ENCODE measurements at places on chromosomes 1 and 21.

DNA sequence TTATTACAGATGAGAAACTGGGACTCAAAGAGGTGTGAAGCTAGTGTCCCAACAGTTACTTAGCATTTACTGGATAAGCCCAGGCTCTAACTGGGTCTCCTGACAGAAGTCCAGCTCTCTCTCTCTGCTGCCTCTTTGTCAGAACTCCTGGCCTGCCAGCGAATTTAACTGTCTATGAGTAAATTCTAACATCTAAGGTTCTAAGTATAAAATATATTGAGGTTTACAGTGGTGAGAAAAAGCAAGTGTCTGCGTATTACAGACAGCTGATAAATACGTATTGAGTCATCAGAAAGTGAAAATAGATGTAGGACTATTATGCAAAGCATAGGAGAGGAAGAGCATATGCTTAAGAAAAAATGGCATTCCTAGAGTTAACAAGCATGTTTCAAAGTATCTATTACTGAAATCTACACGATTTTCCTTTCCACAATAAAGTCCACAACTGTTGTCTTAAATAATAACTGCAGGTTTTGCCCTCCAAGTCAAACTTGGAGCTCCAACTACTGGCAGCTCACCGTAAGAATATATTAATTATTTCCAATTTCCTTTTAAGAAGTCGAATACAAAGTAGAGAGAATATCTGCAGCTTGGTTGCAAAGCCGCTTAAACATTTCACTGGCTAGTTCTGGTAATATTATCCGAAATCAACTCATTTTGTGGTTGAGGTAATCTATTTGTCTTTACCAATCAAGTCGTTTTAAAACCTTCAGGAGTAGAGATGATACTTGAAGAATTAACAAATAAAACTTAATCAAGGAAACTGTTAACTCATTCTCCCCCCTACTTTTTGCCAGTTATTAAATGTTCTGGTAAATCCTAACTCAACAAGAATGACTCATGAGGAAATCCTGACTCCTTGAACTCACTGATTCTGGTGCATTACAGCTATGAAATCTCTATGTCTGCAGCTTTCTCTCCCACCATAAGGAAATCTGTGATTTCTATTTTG lies 1.4 kb upstream of the RGS2 start:
- DNase-seq, result peak; percentile 4

GRCh38 chr1:180936110-180937011 lies 23.7 kb downstream of the KIAA1614 start:
- no peak for DNase-seq

GRCh38 chr1:11045428-11046269 lies 1.4 kb downstream of the MASP2 start:
- DNase-seq, result no peak

- DNase-seq, result no peak
Measured at GRCh38 chr1:240294566-240294965, 202.9 kb downstream of the FMN2 start.

GRCh38 chr1:246308533-246309075 lies 198.5 kb downstream of the SMYD3 start:
- no peak for DNase-seq

GRCh38 chr21:29887313-29888009 lies 52.3 kb downstream of the GRIK1 start:
- no peak for DNase-seq

DNA sequence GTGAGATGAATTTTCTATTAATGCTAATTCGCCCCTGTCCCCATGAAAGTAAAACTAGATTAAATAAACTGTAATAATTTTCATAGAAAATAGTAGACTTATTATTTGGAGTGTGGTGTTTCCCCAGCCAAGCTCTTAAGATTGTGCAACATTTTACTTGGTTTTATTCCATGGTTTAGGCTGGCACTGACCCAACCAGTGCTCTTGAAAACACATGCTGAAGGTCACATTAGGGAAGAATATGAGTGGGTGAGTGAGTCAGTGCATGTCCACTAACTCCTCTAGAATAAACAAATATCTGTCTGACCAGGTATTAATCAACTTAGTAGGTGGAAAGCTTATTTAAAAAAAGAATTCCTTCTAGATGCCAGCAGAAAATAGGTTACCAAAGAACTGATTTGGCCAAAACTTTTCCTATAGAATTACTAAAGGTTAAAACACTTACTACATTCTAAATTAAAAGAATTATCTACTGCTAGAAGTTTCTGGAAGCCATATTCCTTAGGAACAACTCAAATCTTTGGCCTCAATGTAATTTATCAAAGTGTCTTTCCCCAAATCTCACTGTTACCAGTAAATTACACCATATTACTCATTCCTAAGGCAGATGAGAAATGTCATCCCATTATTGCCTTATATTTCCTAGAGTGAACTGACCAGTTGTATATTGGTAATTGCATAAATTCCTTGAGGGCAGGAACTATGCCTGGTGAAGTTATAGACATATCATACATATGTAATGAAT lies 89.7 kb upstream of the RGS1 start:
- DNase-seq, result no peak

DNA sequence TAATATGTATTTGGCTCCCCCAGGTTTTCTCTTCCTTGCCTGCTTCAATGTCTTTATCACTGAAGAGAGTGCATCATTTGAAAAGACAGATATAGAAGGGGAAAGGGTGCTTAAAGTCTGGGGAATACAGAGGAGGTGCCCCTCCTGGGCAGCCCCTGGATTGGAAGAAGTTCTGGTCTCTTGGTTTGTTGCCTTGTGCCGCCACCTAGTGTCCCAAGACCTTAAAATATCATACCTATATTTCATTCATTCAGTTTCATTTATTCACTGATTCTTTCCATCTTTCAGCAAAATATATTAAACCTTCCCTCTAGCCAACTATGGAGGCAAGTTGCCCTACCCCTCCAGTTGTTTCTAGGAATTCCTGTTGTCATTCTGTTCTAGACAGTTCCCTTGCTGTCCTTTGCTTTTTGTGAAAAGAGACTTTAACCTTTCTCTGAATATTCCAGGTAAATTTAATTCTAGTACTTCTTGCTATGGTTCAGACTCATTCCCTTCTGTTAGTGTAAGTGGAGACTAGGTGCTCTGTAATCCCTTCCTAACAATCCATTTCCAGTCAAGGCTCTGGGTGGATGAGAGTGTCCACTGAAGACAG lies 56.1 kb downstream of the MEF2D start:
- DNase-seq, result no peak

DNA sequence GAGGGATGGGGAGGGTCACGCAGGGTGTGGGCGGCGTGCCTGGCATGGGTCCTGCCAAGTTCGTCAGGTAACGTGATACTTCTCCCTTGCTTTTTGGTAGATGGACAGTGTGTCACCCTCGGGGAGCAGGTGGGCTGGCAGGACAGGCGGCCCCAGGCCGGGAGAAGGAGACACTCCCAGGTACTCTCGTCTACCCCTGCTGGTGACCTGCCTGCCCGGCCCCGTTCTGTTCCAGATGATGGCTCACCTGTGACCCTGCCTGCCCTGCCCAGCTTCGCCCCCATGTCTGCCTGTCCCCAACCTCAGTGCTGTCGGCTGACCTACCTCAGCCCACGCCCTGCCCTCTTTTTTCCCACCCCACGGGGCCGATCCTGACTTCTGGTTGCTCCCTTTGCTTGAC lies 144.7 kb downstream of the PCBP3 start:
- no peak for DNase-seq

DNA sequence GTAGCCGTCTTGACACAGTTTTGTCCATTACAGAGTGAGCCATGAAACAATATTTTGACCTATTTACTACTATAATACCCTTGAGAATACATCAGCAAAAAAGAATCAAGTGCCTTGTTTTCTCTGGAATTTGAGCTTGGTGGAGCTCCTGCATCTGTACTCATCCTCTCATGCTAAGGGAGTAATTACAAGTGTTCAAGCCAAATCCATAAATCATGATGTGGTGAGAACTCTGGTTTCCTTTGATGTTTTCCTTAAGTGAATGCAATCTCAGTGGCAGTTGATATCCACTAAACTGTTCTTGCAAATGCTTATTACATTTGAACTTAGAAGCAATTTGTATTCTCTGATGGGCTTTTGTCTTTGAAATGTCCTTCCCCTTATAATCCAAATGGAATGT lies 824.6 kb upstream of the TMPRSS15 start:
- DNase-seq, result no peak

GRCh38 chr1:205141236-205142101 lies 19.7 kb upstream of the RBBP5 start:
- DNase-seq, result peak; percentile 71
